PC-9 (cell line): ENCODE measurements at places on chromosomes 11 and 22. TPM values are rescaled to one million over a fixed set of nuclear protein-coding genes. Genes with fewer than 3 reads are reported as not detected.

The NPTXR gene
- total RNA-seq, result 14.7 and 23.8 TPM in 2 replicates

The RASGRP2 gene
- 1.0 and 2.1 TPM in 2 replicates for total RNA-seq

The DDX17 gene
- 511 and 648 TPM in 2 replicates for total RNA-seq

DNA sequence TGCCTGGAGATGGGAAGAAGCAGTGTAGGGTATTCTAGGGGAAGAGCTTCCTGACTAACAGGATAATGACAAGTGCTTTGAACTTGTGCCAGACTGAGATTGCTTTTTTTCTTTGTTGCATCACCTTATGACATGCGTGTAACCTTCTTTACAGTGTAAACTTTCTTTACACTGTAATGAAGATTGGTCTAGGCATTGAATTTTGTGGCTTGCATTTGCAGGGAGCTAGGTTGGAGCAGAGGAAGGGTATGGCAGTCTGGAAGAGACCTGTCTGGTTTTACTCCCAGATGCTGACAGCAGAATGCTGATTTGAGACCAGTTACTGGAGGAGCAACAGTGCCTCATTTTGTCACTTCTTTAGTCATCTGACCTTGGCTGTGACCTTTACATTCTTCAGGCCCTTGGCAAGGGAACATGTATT, 5.6 kb downstream of the DDB2 start:
- peaks cover 40% of the 10 kb centered on the region for H3K4me1 ChIP-seq
- peak overlapping the region; percentile 20; the same call in 1 of the 2 replicates for H3K27ac ChIP-seq
- H3K4me3 ChIP-seq, result no peak overlapping the region
- H3K27me3 ChIP-seq, result no peaks in the 10 kb centered on the region

DNA sequence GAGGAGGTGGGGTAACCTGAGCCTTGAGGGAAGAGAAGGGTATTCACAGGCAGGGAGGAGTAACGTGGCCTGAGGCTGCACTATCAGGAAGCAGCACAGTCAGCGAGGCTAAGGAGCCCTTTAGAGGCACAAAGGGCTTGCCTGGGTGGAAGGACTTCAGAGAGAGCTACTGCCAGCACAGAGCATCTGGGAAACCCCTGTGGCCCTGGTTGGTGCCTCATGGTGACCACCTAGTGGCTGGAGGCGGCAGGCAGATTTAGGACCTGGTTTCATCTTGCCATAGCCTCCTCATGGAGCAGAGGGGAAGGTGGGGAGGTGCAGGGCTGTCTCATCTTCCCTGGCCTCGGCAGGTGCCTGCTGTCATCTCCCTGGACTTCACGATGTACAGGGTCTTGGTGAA, 64.5 kb downstream of the MPPED1 start:
- H3K4me1 ChIP-seq, result no peaks in the 10 kb centered on the region
- peaks cover 86% of the 10 kb centered on the region for H3K27me3 ChIP-seq
- H3K27ac ChIP-seq, result no peak overlapping the region
- DNase-seq, result no peak

DNA sequence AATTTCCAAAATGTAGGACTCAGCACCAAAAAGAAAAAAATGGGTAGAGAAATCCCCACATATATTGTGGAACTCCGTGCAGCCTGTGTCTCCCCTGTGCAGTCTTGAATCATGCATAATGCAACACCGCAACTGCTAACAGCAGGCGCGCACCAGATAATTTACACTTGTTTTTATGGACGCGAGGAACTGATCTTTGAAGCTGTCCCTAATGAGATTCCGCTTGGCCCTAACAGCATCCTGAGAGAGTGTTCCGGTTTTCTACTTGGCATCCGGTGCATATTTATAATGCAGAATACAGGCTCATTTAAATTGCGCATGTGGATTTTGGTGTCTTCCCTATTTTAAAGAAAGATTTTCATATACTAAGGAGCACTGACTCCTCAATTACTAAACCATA, 21.1 kb downstream of the MPPED2 start:
- no peaks in the 10 kb centered on the region for H3K36me3 ChIP-seq
- H3K27me3 ChIP-seq, result 0 out of 2 replicates have a peak, but pooled peaks cover 4% of the 10 kb centered on the region
- no peak overlapping the region for H3K27ac ChIP-seq
- no peaks in the 10 kb centered on the region for H3K4me1 ChIP-seq

- no peak overlapping the region for H3K4me3 ChIP-seq
- H3K27me3 ChIP-seq, result no peaks in the 10 kb centered on the region
- peaks cover 26% of the 10 kb centered on the region for H3K4me1 ChIP-seq
- no peak for DNase-seq
These were observed 46.1 kb downstream of the MYEOV start for GRCh38 chr11:69339983-69340565.

DNA sequence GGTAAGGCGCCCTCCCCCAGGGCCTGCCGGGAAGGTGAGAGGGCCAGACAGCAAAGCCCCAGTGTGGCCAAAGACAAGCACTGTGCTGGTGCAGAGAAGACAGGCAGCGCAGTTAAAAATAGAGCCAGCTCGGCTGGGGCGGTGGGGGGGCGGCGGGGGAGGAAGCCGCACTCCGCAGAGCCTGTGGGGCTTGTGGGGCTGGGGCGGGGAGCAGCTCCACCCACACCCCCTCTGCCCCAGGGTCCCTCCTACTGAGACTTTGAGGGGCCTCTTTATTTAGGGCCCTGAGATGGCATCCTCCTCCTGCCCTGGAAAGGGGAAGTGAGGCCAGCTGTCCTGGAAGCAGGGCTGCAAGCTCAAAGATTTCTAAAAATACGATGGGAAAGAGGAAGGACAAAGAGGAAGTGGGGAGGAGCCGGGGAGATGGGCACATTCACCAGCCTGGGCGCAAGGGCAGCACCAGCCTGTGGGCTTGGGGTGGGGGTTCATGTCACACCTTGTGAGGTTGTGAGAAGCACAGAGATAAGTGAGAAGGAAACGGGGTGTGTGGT, 2.6 kb downstream of the CYTH4 start:
- H3K4me1 ChIP-seq, result peaks cover 6% of the 10 kb centered on the region; the same call in 1 of the 2 replicates
- H3K27ac ChIP-seq, result no peak overlapping the region
- peaks cover 28% of the 10 kb centered on the region for H3K27me3 ChIP-seq
- H3K4me3 ChIP-seq, result no peak overlapping the region
- no peaks in the 10 kb centered on the region for H3K36me3 ChIP-seq
- no peak for DNase-seq

DNA sequence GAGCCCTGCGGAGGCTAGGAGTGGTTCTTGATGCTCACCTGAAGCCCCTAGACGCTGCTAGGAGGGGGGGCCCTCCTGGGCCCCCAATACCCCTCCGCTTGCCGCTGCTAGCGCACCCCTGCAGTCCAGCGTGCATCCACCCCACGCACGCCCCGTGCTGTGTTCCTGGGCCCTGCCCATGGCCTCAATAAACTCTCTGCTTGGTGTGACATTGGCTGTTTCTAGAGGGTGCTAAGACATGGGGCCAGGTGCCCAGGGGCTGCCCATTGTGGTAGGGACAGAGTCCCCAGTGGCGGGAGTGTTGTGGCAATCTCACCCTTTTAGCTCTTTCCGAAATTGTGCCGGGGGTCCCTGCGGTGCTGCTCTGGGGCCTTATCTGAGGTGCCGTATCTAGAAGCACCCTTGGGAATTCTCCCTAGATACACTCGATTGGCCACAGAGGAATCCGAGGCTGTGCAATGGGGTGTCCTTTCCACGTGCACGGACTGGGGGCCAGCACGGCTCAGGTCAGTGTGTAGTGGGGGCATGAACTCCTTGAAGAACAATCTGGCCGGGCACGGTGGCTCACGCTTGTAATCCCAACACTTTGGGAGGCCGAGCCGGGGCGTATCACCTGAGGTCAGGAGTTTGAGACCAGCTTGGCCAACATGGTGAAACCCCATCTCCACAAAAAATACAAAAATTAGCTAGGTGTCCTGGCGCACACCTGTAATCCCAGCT, 10.9 kb downstream of the MAPK8IP2 start:
- DNase-seq, result no peak
- H3K27ac ChIP-seq, result no peak overlapping the region
- peaks cover 59% of the 10 kb centered on the region for H3K27me3 ChIP-seq
- H3K4me3 ChIP-seq, result no peak overlapping the region
- H3K4me1 ChIP-seq, result peaks cover 6% of the 10 kb centered on the region; the same call in 1 of the 2 replicates
- no peaks in the 10 kb centered on the region for H3K36me3 ChIP-seq

DNA sequence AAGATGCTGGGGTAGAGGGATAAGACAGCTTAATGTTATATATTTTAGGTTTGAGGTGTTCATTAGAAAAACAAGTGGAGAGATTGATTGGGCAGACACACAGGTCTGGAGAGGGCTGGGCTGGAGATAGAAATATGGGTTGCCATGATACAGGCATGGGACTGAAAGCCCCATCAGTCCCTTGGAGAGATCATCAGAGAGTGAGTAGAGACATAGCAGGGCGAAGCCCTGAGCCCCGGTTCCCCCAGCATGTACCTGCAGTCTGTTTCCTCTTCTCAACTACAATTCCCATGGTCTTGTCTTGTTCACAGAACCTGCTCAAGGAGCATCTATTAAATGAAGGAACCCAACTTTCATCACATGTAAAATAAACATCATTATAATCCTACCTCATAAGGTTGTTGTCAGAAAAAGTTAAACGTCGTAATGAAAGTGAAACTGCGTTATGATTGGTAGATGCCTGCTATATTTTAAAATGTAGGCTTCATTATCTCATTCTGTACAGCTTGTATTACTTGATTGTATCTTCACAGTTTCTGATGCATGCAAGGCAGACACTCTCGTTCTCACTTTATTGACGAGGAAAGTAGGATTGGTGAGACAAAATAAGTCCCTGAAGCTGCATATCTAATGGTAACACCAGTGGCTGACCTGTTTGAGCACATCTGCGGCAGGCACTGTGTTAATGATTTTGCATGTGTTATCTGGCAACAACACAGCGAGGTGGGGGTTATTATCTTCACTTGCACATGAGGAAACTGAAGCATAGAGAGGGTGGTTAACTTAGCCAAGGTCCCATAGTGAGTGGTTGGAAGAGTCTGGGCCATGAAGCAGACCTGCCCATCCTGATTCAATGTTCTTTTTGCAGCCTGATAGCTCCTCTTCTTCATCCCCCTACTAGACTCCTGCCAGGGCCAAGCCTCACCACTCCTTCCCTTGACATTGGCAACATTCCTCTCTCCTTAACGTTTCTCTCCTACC, 63.5 kb downstream of the ENDOD1 start:
- peaks cover 19% of the 10 kb centered on the region for H3K4me1 ChIP-seq
- no peaks in the 10 kb centered on the region for H3K27me3 ChIP-seq
- H3K4me3 ChIP-seq, result no peak overlapping the region
- H3K36me3 ChIP-seq, result no peaks in the 10 kb centered on the region
- H3K27ac ChIP-seq, result no peak overlapping the region
- no peak for DNase-seq

DNA sequence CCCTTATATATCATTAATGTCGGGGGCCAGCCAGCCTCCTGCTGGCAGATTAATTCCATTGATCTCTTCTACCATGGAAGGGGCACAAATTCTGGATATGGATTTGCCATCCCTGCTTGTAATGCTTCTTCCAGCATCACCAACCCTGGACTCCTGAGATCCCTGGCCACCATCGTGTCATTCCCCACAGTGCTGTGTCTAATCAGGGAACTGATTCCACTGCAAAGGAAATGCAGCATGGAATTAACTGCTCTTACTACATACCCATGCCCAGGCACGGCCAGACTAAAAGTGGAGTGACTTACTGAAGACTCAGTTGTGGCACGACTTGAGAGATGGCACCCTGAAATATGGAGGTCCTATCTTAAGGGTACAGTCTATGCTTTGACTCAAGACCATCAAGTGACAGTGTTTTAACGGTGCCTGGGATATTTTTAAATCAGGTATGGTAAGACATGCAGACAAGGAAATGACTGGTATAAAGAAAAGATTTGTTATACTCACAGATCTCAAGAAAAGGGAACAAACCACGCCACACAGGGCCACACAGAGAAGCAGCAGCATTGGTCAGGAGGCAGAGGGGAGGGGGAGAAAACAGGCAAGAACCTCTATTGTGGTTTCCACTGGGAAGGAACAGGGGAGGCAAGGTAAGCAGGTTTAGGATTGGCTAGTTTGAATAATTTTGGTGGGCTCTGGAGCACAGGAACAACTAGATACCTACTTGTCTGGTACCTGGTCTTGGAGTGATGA, 65.1 kb downstream of the IGLL5 start:
- H3K27me3 ChIP-seq, result peaks cover 33% of the 10 kb centered on the region
- no peak overlapping the region for H3K27ac ChIP-seq
- no peak overlapping the region for H3K4me3 ChIP-seq
- DNase-seq, result no peak
- H3K36me3 ChIP-seq, result no peaks in the 10 kb centered on the region
